ENCODE measurements at places on chromosomes 11 and 22. TPM values are rescaled to one million over a fixed set of nuclear protein-coding genes. Genes with fewer than 3 reads are reported as not detected.

Gene VSIG2
- not detected for total RNA-seq

Gene OLFML1
- total RNA-seq: 5.6 TPM

Gene FXYD2
- not detected for total RNA-seq

Gene ARHGEF17
- total RNA-seq: 22.6 TPM

Gene LRP4
- total RNA-seq: 1.5 TPM

Gene OR8G5
- total RNA-seq: not detected

Gene CECR2
- total RNA-seq: 3.1 TPM

Gene USP2
- not detected for total RNA-seq

Gene OR8D1
- total RNA-seq: not detected

Gene ART1
- total RNA-seq: not detected

Gene PKNOX2
- 2.5 TPM for total RNA-seq

Gene APOL5
- not detected for total RNA-seq

Gene OR6T1
- not detected for total RNA-seq

Gene TRIM44
- 16.2 TPM for total RNA-seq

Gene CFAP300
- 10.8 TPM for total RNA-seq

Gene SEZ6L
- not detected for total RNA-seq

Measured in cardiac atrium fibroblast (primary cell).